ENCODE measurements at places on chromosomes 1 and 21.

DNA sequence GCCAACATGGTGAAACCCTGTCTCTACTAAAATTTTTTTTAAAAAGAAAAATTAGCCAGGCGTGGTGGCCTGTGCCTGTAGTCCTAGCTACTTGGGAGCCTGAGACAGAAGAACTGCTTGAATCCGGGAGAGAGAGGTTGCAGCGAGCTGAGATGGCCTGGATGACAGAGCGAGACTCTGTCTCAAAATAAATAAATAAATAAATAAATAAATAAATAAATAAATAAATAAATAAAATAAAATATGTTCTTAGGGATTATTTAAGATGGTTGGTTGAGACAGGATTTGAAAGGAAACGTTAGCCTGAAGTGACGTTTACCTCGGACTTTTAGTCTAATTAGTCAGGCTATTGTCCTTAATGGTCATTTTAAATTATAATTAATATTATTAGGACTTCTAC is 88.5 kb upstream of the CHRM3 start:
- DNase-seq = no peak

- no peak for DNase-seq
These were observed 32.2 kb upstream of the MED18 start for GRCh38 chr1:28296401-28297261.

DNA sequence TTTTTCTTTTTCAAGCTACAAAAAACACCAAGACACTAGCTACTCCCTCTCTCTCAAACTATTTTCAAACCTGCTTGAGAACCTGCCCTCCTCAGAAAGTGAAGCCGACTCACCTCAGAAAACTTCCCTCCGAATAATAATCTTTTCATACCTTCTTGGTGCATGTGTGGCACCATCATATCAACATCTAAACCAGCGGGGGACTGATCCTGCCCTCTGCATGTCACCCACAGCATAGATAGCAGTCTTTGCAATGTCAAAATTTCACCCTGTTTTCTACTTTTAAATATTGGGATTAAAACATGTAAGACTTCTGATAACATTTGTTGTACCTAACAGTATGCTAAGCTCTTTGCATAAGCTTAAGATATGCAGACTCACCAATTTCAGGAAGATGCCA is 1260.3 kb downstream of the PLA2G4A start:
- DNase-seq = no peak

- DNase-seq = no peak
These were observed 10.4 kb upstream of the KCNA2 start for GRCh38 chr1:110616587-110616986.

- no peak for DNase-seq
These were observed 12.1 kb upstream of the KDF1 start for GRCh38 chr1:26972390-26972789.

- peak; percentile 54 for DNase-seq
These were observed 147.0 kb downstream of the NRIP1 start for GRCh38 chr21:14917762-14918161.

GRCh38 chr1:22755641-22756040 is 45.0 kb downstream of the EPHB2 start:
- DNase-seq = no peak

GRCh38 chr1:82587371-82587770 is 786.6 kb downstream of the ADGRL2 start:
- DNase-seq = no peak

DNA sequence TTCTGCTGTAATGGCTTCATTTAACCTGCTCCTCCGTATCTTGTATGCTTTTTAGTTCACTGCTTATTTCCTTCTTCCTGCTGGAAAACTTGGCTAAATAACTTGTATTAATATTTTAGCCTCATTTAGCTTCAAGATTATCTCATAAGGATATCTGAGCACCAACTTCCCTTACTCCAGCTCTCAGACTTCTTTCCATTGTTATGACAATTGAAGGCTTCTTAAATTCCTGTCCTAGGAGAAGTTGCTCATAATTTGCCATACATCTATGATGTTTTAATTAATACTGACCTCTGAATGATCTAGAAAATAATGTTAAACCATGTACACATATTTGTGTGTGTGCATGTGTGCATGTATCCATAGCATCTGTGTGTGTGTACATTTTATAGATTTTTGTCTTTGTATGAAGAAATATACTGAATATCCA is 1524.4 kb upstream of the TPTE start:
- no peak for DNase-seq

DNA sequence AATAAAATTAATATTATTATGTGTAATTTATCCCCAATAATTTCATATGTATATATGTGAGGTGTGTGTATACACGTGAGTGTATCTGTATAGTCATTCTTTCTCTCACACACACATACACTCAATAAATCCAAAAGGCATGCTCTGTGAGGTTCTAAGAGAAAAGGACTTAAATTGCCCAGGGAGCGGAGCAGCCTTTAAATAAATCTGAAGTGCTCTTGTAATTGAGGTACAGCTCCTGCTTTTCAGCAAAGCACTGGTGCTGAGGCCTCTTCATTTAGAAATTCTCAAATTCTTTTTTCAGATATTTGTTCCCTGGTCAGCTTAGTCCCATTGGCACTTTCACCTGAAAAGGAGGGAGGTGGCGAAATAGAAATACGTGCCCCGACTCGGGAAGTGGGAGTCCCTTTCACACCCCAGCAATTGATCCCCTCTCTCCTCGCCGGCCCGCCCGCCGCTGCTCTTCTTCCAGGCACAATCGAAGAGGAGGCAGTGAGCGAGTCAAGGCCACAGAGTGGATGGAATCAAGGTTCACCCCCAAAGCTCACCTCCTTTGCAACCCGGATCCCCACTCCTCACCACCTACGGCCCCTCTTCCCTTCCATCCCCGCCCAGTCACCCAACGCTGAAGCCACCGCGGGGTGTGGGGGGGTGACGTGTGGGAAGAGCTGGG is 944 bp downstream of the PLPPR5 start:
- DNase-seq = peak; percentile 13

DNA sequence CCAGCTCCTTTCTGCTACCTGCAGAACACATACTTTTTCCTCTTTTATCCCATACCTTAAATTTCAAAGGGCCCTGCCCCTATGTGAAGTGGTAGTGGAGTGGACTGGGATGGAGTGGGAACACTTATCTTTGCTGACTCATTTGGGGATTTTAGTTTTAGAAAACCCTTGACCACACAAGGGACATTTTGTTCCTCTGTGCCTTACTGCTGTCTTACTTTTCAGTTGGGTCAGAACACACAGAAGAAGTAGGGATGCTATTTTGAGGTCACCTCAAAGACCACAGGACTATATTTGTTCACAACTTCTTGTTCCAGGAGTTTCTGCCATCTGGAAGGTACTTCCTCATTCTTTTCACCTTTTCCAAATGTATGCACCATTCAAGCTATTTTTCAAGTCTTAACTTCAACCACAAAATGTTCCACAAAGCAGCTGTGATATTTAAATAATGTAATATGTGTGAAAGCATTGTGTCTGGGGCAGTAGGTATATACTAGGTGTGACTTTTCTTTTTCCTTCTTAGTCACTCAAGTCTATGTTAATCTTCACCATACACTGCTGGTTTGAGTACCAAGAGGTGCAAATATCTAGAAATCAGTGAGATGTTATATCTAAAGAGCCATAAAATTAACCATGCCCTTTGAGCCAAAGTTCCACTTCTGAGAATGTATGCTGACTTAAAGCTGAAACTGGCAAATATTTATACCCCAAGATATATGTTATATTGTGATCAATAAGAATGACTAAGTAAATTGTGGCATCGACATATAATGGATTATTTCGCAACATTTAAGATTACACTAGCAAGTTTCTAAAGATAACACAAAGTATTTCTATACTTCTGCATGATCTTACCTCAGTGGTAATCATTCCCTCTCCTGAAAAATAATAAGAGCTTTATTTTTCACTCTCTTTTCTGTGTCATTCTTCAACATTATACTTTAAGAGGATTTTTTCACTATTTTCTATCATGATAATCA is 308.5 kb downstream of the MRPL39 start:
- DNase-seq = no peak

- no peak for DNase-seq
These were observed 15.9 kb upstream of the CPLANE2 start for GRCh38 chr1:16252912-16253311.

DNA sequence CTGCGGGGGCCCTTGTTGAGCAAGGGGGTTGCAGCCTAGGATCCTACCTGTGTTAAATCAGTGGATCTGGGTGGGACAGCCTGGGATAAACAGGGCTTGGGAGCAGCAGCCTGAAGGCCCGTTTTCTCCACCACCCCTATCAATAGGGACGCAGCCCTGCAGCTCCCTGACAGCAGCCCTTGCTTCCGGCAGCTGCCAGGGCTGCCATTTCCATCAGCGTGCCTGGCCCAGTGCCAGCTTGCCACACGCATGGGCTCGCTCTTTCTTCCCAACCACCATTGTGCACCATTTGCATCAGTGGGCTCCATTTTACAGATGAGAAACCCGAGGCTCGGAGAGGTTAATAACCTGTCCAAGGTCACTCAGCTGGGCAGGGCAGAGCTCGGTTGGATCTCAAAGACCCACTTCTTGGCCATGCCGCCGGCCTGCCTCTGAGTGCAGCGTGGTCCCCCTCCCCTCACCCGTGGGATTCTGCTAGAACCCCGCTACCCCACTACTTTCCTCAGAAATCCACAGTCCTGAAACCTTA is 3.8 kb downstream of the WNT4 start:
- DNase-seq = peak; percentile 31

DNA sequence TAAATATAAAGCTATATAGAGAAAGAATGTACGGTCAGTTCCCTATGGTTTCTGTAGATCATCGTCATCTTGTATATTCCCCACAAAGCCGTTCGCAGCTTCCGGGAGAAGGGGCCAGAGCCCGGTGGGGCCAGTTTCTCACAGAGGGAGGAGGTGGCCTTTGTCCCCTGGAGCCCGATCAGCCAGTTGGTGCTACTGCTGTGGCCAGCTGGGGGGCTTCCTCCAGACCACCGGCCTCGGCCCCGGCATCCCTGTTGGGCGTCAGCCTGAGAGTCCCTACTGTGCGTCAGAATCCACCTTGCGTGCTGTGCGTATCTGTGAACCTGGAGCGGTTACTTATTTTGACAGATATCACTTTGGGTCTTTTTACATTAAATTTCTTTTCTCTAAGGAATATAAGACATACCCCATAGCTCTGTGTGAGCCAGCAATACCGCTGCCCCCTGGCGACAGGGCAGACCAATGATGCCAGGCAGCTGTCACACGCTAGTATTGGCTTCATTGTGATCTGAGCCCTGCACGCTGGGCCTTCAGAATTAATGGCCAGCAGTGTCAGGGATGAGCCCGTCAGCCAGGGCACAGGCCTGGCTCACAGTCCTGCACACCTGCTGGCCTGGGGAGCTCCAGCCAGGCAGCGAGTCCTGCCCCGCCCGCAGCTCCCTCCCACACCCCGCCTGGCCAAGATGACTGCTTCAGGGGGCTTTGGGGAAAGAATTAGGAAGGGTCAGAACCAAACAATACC is 145.9 kb downstream of the PGBD5 start:
- DNase-seq = no peak

GRCh38 chr1:238487931-238488330 is 597.2 kb upstream of the ZP4 start:
- no peak for DNase-seq

Measured in NCI-H524 (cell line).